ENCODE measurements at places on chromosomes 1 and 21. TPM values are rescaled to one million over a fixed set of nuclear protein-coding genes. Genes with fewer than 3 reads are reported as not detected.

Gene LHX4
- not detected for total RNA-seq

Gene NASP
- total RNA-seq, result 93.7 TPM

DNA sequence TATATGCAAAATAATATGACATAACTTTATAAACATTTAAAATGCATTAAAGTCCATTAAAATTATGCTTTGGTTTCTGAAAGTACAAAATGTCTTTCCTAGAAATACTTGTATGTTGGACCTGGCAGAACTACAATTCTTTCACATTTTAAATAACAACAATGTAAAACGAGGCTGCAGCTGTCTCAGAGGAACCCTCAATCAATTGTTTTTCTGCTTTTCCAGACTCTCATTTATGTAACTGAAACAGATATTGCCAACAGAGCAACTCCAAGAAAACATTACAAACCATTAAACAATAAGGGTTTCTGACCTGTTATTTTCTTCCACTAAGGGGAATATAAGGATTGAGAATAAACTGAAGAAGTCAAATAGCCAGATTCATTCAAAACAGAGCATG lies 1193.4 kb downstream of the NCAM2 start:
- DNase-seq, result no peak

DNA sequence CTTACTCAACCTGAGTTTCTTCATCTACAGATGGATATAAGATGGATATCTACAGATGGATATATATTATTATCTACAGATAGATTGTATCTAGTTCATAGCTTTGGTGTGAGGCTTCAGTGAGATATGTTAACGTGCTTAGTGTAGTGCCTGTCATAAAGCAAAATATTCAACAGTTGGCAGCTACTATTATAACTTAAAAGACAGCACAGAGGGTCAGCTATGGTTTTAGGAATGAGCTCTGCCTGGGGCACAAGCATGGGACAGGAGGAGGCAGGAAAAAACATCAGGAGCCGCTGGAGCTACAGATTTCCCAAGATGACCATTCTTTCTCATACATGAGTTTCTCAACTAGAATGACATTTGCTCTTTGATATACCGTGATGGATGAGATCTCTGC lies 1.3 kb upstream of the CYB5R1 start:
- DNase-seq, result no peak

Measured in CD4-positive, alpha-beta memory T cell (primary cell).